ENCODE measurements at places on chromosomes 5 and 9.
A peak's percentile ranks its signal among the peaks of the same experiment; 100 is the strongest.

GRCh38 chr9:95091601-95092261, 225.8 kb downstream of the FANCC start:
- no peak for ATAC-seq

GRCh38 chr5:154511984-154512383, 34.0 kb upstream of the HAND1 start:
- no peak for ATAC-seq

- no peak for ATAC-seq
Observed at GRCh38 chr5:149175346-149176105, 34.2 kb downstream of the ABLIM3 start.

GRCh38 chr5:2755076-2755680, 3.7 kb upstream of the IRX2 start:
- no peak for ATAC-seq

DNA sequence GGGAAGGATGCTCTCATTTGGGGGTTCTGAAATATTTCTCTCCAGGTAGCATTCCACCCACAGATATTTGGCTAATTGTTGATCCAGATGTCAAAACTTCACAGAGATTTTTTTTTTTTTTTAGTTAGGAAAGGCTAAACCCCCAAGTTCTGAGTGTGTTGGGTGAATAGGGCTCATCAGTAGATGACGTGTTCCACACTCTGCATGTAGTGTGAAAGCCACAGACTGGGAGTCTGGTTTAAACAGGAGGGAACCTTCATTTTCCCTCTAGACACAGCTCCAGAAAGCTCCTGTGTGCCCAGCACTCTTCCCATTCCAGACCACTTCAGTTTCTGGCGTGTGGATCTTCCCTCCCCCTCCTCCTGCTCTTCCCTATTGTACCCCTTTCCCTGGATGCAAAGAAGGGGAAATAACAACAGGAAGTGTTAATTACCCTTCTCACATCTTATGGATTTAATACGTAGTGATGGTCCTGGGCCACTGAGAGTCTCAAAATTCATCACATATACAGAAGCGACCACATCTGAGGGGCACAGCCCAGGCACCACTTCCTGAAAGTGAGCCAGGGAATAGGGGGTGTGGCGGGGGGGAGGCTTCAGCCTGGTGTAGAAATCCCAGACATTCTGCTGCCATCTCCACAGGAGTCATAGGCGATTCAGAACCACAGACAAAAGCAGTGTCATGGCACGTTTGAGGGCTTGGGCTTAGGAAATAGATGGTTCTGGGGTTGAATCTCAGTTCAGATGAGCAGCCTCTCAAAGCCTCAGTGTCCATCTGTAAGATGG, 65.1 kb downstream of the DAP start:
- ATAC-seq, result no peak

DNA sequence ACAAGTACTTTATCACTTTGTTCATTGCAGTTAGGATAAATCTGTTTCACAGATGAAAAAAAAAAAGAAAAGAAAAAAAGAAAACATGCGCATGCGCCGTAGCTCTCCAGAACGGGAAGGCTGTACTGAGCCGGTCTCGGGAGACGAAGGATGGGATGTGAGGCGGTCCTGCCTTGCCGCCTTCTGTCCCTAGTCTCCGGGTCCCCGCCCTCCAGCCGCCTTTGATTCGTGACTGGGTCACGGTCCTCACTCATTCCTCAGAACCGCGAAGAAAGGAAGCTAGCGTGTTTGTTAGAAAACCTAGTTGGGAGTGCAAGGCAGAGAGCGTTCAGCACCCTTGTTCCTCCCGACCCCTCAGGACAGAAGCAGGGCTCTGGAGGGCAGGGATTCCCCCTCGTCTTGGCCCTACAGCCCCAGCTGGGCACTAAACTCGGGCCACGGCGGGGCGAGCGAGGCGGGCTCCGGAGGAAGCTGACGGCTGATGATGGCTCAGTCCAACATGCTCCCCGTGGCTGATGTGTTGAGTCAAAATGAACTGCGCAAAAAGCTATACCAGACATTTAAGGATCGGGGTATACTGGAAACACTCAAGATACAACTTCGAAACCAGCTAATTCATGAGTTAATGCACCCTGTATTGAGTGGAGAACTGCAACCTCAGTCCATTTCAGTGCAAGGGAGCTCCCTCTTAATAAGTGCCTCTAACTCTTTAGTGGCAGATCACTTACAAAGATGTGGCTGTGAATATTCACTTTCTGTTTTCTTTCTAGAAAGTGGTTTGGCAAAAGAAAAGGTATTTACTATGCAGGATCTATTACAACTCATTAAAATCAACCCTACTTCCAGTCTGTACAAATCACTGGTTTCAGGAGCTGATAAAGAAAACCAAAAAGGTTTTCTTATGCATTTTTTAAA, 40.0 kb downstream of the CPLANE1 start:
- peak; percentile 43 for ATAC-seq

- no peak for ATAC-seq
Observed at GRCh38 chr9:76876098-76876497, 29.8 kb downstream of the PRUNE2 start.

GRCh38 chr9:70402213-70402612, 12.2 kb downstream of the KLF9 start:
- no peak for ATAC-seq

GRCh38 chr9:116935149-116935897, 248.2 kb downstream of the TRIM32 start:
- ATAC-seq, result no peak

DNA sequence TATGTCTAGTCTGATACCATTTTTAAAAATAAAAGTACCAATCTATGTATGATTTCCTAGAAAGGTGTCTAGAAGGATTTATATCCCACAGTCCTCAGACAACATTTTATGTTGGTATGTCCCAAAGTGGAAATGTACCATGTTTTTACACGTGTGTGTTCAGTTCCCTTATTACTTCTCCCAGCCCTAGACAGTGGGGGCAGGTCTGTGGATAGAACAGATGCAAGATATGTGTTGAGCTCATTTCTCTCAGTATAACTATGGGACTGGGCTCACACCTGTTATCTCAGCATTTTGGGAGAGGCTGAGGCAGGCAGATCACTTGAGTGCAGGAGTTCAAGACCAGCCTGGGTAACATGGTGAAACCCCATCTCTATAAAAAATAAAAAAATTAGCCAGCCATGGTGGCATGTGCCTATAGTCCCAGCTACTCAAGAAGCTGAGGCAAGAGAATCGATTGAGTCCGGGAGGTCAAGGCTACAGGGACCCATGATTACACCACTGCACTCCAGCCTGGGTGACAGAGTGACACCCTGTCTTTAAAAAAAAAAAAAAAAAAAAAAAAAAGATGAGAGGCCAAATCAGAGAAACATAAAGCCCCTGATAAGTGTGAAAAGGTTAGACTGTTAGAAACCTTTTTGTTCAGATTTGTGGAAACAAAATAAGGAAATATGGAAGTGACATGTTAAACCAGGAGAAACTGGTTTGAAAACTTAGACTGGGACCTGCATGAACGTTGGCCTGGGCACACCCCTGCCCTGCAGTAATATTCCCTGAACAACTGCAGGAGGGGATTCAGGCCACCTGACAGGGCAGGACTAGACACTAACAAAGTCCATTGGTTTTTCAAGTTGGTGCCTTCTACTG, 7.4 kb upstream of the SLC2A8 start:
- no peak for ATAC-seq

GRCh38 chr5:67050635-67051034, 146.0 kb downstream of the CD180 start:
- ATAC-seq, result no peak

DNA sequence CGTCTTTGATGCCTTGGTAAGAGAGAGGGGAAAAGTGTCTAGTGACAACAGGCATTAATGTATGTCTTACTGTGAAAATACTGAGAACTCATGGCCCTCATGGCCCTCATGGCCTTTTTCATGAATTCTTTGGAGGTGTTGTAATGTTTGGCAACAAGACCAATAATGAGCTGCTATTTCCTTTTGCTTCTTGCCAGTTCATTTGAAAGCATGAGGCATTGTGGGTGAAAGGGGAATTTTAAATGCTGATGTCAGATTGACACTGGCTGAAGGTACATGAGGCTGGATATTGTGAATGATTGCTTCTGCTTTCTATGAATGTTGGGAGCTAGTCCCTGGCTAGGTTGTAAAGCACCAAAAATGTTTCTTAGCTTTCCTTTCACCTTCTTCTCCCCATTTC, 79.2 kb downstream of the DOCK2 start:
- no peak for ATAC-seq

DNA sequence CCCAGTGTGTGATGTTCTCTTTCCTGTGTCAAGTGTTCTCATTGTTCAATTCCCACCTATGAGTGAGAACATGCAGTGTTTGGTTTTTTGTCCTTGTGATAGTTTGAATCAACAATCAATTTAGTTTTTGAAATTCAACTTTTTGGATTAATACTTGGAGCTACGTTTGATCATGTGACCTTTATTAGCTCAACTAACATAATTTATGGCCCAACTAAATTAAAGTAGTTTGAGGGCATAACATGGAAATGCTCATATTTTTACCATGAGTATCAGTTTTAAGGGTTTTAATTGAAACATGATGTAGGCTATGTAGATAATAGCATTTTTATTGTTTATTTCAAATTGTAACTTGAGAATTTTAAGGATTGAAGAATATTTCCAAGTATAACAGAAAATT, 168.0 kb downstream of the CCDC171 start:
- no peak for ATAC-seq

GRCh38 chr5:24621792-24622191, 23.0 kb downstream of the CDH10 start:
- ATAC-seq, result no peak

DNA sequence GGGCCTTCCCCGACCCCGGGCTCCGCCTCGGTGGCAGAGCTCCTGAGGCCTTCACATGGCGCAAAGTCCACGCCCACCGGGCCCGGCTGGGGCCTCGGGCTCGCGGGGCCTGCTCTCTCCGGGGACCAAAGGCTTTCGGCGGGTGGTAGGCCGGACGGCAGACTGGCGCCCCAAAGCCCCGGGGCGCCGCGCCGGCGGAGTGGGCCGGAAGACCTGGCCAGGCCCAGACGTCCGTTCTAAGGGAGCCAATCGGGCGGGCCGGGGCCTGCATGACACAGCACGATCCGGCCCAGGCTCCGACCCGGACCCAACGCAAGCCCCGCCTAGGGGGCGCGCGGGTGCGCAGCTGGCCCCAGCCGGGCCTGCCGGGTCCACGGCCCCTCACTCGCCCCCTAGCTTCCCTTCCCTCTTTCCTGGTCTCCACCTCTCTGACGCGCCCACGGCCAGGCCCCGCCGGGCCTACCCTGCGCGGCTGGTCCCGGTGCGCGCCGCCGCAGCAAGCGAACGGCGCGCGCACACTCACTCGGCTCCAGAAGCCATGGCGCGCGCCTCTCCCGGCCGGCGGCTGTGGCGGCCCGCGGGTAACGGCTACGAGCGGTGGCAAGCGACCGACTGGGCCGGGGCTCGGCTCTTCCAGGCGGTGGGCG, 488 bp downstream of the VCP start:
- peak; percentile 89 for ATAC-seq
